Substantia nigra (tissue), 51 donors: ENCODE measurements at places on chromosomes 12 and 14.

DNA sequence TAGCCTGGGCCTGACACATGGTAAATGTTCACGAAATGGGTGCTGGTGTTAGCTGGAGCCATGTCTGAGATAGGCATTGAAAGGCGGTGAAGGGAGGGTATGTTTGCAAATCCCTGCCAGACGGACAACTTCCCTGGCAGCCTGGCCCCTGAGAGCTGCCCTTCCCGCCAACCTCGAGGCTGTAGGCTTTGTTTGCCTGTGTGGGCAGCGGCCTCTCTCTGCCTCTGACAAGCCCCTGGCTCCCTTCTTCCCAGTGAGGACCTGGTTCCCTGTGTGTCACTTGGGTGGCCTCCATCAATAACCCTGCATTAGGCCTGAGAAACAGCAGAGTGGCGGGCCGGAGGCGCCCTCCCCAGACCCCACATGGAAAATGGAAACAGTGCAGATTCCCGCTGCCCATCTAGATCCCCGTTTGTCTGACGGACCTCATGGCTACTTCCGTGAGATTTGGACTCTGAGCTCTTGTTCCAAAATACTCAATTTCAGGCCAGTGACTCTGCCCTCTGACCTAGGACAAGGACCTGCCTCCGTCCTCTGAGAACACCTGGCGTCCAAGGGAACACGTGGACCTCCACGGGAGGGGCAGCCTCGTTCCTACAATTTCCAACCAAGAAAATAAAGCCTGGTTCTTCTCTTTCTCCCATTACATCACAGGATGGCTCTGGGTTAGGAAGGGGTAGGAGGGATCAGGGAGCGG lies 325.5 kb downstream of the DPF3 start:
- no peak for DNase-seq

DNA sequence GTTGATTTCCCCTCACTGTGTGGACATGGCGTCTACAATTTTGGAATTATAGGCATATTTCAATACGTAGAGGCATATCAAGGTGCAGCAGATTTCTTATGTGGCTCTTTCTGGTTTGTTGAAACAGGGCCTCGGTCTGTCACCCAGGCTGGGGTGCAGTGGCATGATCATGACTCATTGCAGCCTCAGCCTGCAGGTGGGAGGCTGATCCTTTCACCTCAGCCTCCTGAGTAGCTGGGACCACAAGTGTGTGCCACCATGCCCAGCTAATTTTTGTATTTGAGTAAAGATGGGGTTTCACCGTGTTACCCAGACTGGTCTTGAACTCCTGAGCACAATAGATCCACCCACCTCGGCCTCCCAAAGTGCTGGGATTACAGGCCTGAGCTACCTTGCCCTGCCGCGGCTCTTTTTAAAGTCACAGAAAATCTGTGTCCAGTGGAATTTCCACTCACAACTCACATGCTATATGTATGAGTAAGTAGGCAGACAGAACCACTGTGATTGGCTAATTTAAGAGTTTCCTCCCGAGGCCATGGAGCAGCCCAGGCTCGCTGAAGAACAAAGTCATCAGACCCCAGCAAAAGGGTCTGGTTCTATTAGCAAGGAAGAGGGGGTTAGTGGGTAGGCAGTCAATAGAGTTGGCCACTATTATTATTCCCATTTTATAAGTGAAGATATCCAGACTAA lies 9.1 kb downstream of the GNG2 start:
- no peak for DNase-seq

- no peak for DNase-seq
Measured at GRCh38 chr12:115983226-115983798, 294.2 kb downstream of the MED13L start.

GRCh38 chr12:105679982-105680381 lies 349.5 kb downstream of the C12orf75 start:
- no peak for DNase-seq

GRCh38 chr12:78194448-78194847 lies 363.8 kb downstream of the NAV3 start:
- no peak for DNase-seq

GRCh38 chr14:39212034-39212433 lies 21.7 kb upstream of the MIA2 start:
- DNase-seq = no peak

- DNase-seq = no peak
Measured at GRCh38 chr12:124856132-124856841, 7.4 kb downstream of the SCARB1 start.

- no peak for DNase-seq
Measured at GRCh38 chr12:43585676-43586075, 33.7 kb upstream of the ADAMTS20 start.

DNA sequence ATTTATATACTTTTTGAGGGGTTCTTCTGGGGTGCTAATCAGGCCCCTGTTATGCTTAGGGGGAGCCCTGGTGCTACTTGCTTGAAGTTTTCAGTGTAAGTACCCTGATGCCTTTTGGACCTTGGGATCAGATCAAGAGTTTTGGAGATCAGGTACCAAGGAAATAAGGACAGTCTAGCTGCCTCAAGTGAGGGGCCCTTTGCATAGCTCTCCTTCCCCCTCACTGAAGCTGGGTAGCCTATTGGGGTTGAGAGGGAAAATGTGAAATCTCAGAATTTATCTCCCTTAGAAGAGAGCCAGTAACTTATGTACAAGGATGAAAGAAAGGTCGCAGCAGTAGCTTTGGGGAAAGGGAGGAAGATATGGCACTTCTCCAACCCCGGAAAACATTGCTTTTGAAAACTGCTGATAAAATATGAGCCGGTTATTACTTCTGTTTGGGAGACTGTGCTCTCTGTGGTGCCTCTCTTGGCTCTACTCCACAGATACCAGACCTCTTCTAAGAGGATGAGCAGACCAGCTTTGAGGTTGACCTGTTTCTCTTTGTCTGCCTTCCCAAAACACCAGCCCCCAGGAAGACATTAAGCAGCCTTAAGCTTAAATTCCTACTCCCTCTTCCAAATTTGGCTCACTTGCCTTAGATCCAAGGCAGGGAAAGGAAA lies 8.8 kb upstream of the AMHR2 start:
- no peak for DNase-seq

- no peak for DNase-seq
Measured at GRCh38 chr12:106801830-106802533, 27.5 kb downstream of the RIC8B start.

DNA sequence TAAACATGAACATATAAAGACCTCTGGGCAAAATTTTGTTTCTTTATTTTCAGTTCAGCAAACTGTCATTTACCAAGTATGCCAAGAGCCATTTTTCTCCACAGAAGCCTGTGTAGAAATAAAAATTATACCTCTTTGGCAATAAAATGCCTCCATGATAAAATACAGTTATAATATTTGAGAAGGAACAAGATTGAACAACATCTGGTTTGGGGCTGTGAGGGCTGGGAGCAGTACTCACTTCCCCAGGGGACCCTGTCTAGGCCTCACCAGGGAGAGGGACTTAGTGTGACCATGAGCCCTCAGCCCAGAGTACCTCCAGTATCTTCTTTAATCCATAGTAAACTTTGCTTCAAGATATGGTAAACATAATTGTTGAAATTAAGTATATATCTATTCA lies 65.1 kb downstream of the DAAM1 start:
- DNase-seq = no peak

- no peak for DNase-seq
Measured at GRCh38 chr14:96975116-96975515, 177.9 kb downstream of the VRK1 start.

DNA sequence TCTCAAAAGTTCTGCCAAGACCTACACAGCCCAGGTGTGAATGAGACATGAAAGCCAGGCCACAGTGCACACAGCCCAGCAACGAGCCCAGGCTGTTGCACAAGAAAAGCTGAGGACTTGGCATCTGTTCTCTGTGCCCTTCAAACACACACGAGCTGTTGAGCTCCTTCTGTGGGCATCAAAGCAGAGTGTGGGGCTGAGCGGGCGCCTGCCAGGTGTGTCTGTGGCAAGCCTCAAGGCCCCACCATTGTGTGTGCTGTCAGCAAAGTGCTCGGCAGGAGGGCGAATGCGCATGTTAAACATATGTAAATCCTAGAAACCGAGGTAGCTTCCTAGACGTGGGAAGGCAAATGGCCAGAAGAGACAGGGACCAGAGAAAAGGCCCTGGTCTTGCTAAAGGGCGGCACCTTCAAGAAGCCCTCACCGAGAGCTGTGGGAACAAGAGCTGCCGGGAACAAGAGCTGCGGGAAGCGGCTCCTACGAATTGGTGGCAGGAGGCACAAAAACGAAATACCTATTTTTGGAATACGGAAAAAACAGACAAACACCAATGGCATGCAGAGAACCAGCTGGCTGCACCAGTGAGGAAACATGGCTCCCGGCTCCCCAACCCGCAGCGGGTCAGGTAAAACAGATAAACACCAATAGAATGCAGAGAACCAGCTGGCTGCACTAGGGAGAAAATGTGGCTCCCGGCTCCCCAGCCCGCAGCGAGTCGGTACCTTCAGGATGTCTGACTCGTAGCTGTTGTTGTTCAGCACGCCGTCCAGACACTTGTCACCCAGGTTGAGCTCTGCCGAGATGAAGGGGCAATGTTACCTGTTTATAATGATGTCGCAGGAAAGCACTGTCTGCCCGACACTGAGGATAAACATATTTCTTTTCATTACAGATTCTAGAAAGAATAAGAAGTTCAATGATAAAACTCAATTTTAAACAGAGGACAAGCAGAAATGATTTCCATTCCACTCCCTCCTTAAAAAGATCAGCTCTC lies 19.0 kb upstream of the GOLGA3 start:
- peak; percentile 12 for DNase-seq

GRCh38 chr12:62899568-62900390 lies 35.2 kb downstream of the PPM1H start:
- DNase-seq = no peak

DNA sequence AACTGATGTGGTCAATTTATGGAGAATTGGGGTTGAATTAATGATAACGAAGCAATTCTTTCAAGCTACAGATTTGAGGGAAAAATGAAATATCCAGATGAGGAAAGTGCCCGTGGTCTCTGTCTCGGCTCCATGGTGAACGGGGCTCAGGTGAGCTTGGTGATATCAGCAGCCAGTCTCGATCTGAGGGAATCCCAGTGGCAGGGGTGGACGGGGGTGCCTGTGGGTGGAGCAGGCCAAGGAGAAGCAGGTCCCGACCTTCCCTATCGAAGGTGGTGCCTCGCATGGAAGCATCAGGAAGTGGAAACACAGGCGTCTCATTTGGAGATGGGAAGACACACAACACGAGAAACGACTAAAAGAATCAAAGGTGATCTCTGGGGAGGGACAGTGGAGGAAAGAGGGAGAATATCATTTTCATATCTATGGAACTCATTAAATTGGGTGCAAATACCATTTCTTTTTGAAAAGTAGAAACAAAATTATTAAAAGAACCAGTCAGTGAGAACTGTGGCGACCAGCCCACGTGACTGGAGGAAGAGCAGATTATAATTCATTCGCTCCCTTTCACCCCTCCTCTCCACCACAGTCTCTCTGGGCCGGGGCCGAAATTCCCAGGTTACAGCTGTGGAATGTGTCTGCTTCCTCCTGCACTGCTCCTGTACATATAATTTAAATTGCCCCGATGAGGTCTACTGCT lies 354.3 kb upstream of the SFSWAP start:
- no peak for DNase-seq

DNA sequence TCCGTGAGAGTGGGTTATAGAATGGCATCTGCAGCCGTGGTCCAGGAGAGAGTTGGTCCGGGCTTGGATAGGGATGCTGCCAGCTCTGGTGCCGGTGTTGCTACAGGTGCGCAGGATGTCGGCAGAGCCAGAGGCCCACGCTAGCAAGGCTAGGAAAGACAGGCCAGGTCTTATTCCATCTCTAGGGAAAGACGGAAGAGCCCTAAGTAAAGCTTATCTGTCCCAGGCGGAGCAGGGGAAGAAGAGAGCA lies 485 bp upstream of the PSME1 start:
- DNase-seq = no peak

DNA sequence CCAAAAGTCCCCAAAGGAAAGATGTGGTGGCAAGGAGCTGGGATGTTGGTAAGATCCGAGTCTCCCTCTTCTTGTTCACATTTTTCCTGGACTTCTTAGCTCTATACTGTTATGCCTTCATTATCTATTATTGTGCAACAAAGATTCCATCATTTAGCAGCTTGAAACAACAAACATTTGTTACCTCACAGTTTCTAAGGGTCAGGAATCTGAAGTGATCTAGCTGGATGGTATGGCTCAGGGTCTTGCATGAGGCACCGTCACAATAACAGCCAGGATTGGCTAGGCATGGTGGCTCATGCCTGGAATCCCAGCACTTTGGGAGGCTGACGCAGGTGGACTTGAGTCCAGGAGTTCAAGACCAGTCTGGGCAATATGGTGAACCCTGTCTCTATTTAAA lies 51.1 kb upstream of the KRAS start:
- no peak for DNase-seq

GRCh38 chr14:98612434-98613200 lies 659.4 kb downstream of the BCL11B start:
- no peak for DNase-seq

- no peak for DNase-seq
Measured at GRCh38 chr14:72902801-72903530, 9.1 kb upstream of the DPF3 start.

DNA sequence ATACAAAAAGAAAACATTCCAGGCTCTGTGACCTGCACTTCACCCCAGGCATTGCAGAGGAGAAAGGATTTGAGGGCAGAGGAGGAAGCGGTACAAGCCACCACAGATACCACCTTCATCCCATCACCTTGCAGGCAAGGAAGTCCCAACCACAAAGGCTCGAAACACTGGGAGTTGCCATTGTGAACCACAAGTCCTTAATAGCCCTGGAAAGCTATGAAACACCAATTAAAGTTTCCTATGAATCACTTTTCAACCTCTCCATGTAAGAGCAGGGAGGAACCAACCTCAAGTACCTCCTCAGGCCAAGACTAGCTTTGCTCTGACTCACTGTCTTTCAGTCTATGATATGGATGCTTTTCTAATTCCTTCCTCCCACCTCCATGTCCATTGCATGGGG lies 27.0 kb downstream of the MAP3K9 start:
- DNase-seq = no peak

DNA sequence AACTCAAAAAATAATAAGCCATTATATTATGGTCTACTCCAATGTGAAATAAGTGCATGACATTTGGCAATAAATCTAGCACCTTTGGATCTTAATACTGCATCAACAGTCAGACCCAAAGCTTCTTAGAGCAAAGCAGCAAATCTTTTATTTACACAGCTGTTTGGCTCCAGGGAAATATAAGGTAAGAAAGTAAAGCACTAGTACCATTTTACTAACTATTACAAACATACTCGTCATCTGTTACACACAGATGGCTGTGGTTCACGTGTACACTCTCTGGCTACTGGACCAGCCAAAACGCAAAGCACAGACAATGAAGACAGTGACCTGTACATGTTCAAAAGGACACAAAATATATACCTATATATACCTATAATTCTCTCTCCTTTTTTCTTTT lies 2.8 kb downstream of the FGD6 start:
- DNase-seq = no peak
